ENCODE measurements at places on chromosomes 5 and 9.
A peak's percentile ranks its signal among the peaks of the same experiment; 100 is the strongest.

- no peak for DNase-seq
Measured at GRCh38 chr5:74232276-74232675, 408.3 kb downstream of the ENC1 start.

DNA sequence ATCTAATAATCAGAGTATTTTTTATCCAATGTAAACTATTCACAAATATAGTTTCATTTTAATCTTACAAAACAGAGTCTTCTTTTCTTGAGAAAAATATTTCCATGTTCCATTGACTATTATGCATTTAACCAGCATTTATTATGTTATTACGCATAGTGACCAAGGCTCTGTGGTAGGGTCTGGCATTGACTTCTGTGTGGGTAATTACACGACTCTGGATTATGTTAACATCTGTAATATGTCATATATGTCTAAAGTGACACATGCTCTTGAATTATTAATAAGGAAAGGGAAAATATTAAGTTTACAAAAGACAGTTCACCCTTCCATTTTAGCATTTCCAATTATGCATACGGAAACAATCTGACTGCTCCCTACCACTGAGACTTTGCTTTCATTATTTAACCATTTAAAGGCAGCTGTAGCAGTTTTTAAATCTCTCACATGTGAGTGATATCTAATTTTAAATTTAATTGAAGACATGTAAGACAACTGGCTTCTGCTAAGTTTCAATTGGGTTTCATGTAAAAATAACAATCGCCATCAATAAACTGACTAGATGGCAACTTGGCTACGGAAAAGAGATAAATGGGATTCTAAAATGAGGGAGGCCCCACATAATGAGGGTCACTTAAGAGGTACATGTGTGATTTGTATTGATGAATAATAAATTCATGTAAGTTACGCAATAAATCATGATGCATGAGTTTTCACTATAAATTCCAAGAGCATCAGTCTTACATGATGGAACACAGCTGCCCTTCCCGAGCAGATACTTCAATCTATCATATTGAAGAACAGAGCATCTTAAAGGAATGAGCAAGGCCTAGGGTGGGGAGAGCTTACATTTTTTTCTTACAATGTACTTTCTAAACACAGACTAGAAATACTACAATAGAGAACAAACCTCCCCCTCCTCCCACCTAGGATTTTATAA, 1056.8 kb downstream of the MAT2B start:
- DNase-seq: no peak

DNA sequence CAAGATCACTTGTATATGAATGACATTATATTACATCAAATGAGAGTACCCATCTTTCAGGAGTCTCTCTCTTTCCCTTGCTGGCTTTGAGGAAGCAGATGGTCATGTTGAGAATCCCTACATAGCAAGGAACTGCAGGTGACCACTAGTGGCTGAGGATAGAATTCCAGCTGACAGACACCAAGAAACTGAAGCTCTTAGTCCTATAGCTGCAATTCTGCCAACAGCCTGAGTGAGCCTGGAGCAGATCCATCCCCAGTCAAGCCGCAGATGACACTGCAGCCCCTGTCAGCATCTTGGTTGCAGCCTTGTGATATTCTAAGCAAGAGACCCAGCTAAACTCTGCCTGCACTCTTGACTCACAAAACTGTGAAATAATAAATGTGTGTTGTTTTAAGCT, 531.5 kb downstream of the CSNK1G3 start:
- DNase-seq: no peak

GRCh38 chr5:164175083-164175482, 669.7 kb downstream of the MAT2B start:
- DNase-seq: no peak

GRCh38 chr9:83724436-83724835, 16.7 kb upstream of the UBQLN1 start:
- DNase-seq: no peak

GRCh38 chr9:33446946-33447798, at the start of gene AQP3:
Gene AQP3, minus strand, starts transcription at chr9:33447593. Its CDS starts 63 bp downstream, at chr9:33447530.
- DNase-seq: peak; percentile 66

GRCh38 chr5:115475788-115476187, 68.8 kb downstream of the FEM1C start:
- no peak for DNase-seq

GRCh38 chr5:68749631-68750030, 344.2 kb upstream of the SLC30A5 start:
- DNase-seq: no peak

GRCh38 chr5:173236531-173237142, 1.6 kb upstream of the NKX2-5 start:
- no peak for DNase-seq

DNA sequence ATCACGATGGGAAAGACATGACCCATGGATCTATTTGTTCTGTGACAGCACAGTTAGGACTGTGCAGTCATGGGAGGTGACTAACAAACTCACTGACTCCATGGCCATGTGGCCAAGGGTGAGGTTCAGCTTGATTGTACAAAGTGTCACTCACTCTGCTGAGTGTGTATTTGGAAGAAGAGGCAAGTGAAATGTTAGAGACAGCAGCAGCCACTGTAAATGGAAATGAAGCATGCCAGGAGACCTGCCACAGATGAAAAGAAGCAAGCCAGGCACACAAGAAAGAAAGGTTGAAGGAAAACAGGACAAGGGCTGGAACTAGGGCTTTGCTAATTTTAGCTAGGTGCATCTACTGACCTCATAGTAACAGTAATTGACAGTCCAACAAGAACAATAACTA, 42.7 kb upstream of the PALM2AKAP2 start:
- DNase-seq: no peak

GRCh38 chr9:18075253-18075952, 398.6 kb upstream of the ADAMTSL1 start:
- no peak for DNase-seq

GRCh38 chr5:174553556-174553955, 170.8 kb upstream of the MSX2 start:
- no peak for DNase-seq

GRCh38 chr5:36552651-36553393, 53.6 kb upstream of the SLC1A3 start:
- peak; percentile 33 for DNase-seq

- no peak for DNase-seq
Measured at GRCh38 chr9:128529191-128529590, 23.2 kb upstream of the SPTAN1 start.

DNA sequence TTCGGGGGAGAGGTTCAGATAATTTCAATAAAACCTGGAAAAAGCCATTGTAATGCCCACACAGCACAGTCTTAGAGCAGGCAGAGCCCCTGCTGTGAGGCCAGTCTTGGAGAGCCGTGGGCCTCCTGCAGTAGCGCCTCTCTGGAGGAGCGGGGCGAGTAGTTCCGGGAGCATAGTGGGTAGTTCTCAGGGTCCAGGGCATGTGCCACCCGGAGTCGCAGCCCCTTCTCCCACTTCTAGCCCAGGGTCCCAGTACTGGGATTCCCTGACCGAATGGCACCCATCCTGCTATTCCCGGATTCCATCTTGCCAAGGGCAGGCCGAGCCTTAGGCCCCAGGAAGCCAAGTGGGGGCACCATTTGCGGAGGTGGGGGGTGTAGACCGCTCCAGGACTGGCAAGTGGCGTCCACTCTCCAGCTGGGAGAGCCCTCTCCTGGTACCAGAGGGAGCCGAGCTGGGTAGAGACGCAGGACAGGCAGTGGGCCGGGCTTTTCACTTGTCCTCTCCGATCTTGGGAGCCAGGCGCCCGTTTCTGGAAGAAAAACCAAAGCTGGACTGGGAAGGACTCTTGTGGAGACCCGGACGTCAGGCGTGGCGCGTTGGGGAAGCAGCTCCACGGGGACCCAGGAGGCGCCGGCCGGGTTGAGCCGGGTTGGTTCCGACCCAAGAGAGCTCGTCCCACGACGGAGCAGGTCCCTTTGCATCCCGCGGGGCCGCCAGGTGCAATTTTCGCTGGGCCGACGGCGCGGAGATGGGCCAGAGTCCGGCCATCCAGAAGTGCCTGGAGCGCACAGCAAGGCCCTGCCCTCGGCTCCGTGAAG, 12.1 kb downstream of the PROP1 start:
- no peak for DNase-seq

- DNase-seq: no peak
Measured at GRCh38 chr5:132257131-132258101, at the start of gene PDLIM4. Gene PDLIM4, plus strand, starts transcription at chr5:132257696. Its CDS starts 39 bp downstream, at chr5:132257735.

- no peak for DNase-seq
Measured at GRCh38 chr5:151572657-151573368, 18.3 kb downstream of the FAT2 start.
